ENCODE measurements at places on chromosomes 5 and 9.

GRCh38 chr9:76687861-76688391, 76.3 kb upstream of the PCA3 start:
- peak; percentile 75 for DNase-seq

DNA sequence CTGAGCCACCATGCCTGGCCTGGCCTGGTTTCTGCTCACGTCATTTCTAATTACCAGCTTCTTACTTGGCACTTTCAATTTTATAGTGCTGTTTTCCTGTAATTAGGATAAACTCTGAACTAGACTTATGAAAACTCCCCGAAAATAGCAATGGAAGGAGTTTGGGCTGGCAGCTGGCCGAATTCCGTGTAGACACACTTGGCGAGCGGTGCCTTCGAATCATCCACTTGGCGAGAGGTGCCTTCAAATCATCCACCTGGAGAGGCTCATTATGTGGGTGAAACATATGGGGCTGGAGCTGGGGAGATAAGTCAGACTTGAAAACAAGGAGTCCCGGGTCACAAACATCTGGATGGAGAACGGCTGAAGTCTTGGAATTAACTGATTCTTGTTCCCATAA, 203.7 kb downstream of the ROR2 start:
- DNase-seq: no peak

DNA sequence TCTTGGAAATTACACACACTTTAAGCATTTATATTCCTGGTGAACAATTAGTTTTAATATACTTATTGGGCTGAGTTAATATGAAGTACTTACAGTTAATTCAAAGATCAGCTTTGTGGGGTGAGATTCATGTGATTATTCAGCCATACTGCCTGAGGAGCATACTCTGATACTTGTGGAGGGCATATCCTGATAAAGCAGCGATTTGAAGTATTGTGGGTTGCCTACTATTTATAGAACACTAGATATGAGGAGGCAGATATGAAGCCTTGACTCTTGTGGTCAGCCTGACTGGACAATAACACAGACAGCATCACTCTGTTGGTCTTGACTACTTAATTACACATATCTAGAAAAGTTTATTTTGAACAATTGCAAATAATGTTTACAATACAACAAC, 27.0 kb upstream of the AGGF1 start:
- DNase-seq: no peak

- no peak for DNase-seq
Observed at GRCh38 chr5:174315471-174315870, 270.0 kb downstream of the NSG2 start.

DNA sequence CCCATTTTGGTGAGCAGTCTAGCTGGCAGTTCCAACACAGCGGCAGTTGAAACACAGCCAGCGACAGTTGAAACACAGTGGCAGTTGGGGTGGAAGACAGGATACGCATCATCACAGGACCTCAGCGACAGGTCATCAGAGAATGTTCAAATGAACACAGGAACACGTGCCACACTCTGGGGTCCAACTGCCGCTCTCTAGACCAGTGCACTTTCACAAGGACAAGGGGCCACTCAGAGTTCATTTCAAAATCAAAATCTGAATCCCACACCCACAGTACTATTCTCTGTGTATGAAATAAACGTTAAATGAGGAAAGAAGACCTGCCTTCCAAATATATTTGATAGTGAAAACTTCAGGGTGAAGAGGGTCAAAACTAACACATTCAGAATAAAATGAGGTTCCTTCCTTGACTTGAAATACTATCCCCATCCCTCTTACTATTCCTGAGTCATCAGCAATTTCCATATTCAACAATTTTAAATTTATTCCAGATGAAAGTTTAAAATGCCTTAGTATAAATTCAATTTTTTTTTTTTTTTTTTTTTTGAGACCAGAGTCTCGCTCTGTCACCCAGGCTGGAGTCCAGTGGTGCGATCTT, 53.0 kb upstream of the SIMC1 start:
- DNase-seq: no peak

DNA sequence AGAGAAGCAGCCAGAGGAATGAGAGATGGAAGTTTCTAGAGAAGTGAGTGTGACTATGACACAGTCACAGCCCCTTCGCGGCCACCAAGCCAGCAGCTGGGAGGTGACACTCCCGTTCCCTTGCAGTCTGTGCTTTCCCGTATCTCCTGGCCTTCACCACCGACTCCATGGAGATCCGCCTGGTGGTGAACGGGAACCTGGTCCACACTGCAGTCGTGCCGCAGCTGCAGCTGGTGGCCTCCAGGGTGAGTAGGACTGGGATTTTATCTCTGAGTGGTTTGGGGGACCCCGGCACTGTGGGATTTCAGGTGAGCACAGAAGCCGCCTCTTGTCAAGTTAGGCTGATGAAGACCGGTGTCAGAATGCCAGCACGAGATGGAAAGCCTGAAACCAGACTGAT, 12.1 kb upstream of the SLC2A8 start:
- DNase-seq: no peak

- DNase-seq: peak; percentile 39
Observed at GRCh38 chr5:64789457-64789856, 20.7 kb downstream of the CWC27 start.

GRCh38 chr5:69364414-69364813, 4.9 kb downstream of the AK6 start:
- DNase-seq: peak; percentile 20

DNA sequence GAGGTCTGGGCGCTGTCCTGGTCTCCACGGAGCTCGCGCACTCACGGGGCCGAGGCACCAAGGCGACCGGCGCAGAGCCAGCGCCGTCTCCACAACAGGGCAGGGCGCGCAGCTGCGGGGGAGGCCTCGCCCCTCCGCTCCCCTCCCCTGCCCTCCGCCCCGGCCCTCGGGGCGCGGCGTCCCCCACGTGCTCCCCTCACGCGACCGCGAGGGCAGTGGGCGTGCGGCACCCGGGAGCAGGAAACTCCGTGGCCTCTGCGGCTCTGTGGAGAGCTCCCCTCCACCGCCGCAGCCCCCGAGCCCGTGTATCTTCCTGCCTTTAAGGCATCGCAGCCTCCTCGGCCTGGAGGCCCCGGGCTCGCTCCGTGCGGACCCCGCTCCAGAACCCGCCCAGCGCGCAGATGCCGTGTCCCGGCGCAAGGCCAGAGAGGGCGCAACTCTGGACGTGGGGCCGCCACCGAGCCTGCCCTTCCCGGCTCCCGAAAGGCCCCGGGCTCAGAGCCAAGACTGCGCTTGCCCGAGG, 708 bp upstream of the TUBB4B start:
- DNase-seq: peak; percentile 56

- DNase-seq: no peak
Observed at GRCh38 chr5:89967771-89968444, 441.6 kb downstream of the CETN3 start.

DNA sequence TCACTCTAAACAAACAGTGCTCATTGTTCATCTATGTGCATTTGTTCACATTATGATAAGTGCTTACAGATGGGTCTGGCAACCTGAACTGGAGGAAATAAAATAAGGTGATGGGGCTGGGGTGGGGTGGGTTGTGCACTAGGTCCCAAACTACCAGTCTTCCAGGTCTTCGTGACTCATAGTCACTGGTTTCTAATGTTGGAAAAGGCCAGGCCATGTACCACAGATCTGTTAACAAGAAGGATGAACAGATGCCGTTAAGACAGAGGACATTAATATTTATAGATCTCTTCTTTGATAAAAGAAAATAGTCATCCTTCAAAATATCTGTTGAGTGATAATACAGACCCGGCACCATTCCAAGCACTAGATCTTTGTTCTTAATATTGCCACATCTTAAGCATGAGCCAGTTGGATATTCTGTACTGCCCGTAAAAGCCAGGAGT, 71.4 kb upstream of the STARD4 start:
- peak; percentile 38 for DNase-seq

DNA sequence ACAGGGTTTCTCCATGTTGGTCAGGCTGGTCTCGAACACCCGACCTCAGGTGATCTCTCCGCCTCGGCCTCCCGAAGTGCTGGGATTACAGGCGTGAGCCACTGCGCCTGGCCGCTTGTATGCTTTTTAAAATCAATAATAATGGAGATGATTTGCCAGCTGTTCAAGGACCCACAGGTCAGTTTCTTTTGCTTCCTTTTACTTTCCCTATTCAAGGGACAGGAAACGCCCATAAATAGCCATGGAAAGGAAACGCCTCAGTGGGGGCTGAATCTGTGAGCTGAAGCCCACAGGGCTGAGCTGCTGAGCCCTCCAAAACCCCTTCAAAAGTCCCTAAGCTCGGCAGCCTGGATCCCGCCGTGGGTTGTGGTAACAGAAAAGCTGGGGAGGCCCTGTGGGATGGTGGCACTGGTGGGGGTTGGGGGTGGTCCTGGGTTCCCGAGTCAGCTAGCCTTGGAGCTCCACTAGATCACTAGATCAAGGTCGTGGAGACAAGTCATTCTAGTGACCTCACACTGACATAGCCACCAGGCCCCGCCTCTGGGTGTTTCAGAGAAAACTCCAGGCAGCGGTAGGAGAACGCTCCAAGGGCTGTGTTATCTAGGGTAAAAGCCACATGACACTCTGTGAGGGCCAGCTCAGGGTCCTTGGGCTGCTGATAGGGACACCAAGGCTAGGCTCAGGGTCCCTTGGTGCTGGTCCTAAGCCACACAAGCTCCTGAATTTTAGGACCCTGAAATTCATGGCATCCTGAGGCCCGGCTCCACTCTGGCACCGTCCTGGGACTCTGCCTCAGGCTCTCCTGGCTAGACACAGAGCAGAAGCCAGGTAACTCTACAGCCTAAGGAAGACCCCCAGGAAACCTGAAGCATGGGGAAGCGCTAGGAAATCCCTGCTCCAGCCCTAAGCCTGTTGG, 18.0 kb upstream of the DUSP1 start:
- DNase-seq: no peak

DNA sequence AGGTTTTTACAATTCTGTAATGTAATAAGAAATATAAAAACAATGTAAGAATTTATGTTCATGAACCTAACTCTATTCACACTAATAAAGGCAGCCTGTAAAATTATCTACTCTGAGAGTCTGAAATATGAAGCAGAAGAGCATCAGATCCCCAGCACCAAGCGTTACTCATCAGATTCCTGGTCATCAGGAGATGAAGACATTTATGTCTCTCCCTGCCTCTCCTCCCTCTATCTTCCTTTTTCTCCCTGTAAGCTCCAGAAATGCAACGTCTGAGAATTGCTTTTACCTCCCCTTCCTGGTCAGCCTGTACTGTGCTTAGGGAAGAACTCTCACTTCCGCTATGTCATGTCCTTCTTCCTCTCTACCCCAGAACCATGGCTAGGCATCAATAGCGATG, 114.4 kb upstream of the SLIT3 start:
- no peak for DNase-seq

DNA sequence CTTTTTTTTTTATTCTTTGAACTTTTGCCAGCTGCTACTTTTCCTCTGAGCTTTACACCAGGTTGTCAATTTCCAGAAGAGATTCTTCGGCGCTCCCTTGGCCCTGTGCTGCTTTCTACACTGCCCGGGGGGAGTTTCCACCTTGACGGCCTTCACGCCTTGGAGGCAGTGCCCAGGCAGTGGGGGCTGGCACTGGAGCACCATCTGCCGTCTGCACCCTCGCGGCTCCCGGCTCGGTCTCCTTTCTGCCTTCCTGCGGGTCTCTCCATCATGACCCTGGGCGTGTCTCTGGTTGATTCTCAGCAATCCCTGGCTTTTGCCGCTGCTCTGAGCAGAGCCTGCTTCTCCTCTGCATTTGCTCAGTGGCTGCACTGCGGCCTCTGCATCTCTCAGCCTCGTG, 2.9 kb downstream of the SLC6A18 start:
- no peak for DNase-seq

DNA sequence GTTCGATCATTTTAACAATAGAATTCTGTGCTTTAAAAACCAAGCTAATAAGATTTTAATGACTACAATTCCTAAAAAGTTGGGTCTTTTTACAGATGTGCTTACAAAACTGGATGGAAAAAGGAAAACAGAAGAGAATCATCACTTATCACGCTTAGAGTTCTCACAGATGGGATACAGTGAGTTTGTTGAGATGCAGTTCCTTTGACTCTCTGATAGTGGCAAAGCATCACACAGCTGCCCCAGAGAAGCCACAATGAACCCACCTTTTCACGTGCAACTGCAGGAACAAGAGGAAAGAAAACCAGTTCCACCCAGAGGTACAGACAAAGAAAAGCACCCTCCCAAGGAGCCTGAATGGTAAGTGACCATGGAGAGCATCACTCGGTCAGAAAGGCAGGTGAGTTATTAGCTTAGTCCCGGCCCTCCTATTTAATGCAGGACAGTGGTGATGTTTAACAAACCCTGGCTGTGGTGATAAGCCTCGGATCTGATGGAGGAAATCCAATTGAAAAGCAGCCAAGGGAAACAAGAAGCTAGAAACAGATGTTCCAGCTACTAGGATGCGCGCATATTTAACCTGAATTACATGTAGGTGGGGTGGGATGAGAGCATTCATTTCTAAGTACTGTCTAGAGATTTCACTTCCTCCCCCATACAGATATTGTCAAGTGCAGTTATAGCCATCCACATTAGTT, 167.7 kb downstream of the TARS1 start:
- no peak for DNase-seq

DNA sequence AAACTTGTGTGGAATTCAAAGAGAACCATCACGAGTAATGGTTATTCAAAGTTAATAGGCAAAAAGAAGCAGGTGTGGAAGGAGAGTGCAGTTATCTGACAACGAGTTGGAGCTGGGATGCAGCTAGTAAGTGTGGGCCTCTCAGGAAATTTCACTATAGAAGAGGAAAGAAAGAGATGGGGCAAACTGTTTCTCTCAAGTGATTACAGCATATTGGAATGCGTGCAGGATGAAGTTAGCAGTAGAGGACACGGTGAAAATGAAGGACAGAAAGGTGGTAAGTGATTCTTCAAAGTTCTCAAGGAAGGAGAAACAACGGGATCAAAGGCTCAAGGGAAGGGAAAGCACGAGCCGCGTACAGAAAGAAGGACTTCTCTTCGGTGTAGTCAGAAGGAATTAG, 84.0 kb downstream of the ADAMTS12 start:
- no peak for DNase-seq

DNA sequence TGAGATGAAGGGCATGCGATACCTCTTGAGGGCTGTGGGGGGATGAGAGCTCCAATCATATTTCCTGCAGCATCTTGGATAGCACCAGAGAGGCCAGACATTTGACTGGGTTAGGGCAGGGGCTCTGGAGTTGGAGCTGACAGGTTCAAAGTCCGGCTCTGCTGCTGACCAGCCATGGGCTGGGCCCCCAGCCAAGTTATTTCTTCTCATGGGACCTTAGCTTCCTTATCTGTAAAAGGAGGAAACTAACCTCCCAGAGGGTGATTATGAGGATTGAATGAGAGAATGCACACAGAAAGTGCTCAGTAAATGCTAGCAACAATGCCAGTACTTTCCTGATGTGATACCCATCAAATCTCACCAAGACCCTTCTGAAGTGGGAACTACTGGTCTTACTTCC, 65.2 kb upstream of the SLC25A51 start:
- peak; percentile 11 for DNase-seq

DNA sequence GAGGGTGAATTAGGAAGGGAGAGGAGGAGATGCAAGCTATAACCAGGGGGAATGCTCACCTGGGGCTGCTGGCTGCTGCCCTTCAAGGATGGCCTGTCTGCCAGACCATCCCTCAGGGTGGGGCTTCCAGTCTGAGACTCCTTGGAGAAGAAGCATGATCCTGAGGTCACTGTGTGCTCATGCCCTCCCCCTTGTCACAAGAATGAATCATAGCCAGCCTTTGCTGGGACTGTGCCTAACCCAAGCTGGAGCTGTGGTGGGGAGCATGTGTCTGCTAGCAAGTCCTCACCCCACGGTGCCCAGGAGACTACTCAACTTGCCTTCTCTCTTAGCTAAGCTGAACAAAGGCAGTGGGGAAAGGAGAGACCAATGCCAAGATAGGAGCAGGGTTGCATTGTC, 463.6 kb downstream of the SPOCK1 start:
- DNase-seq: no peak

- DNase-seq: no peak
Observed at GRCh38 chr5:8943301-8943700, 602.6 kb downstream of the SEMA5A start.

- no peak for DNase-seq
Observed at GRCh38 chr5:73319036-73319435, 129.5 kb downstream of the FOXD1 start.

All from HFFc6 (cell line).